Activated naive CD4-positive, alpha-beta T cell treated with Interleukin-2 at 50 U/mL for 16 hours (primary cell): ENCODE measurements at places on chromosomes 2 and 18.

GRCh38 chr2:33497221-33497650 is 20.8 kb downstream of the RASGRP3 start:
- DNase-seq: no peak

DNA sequence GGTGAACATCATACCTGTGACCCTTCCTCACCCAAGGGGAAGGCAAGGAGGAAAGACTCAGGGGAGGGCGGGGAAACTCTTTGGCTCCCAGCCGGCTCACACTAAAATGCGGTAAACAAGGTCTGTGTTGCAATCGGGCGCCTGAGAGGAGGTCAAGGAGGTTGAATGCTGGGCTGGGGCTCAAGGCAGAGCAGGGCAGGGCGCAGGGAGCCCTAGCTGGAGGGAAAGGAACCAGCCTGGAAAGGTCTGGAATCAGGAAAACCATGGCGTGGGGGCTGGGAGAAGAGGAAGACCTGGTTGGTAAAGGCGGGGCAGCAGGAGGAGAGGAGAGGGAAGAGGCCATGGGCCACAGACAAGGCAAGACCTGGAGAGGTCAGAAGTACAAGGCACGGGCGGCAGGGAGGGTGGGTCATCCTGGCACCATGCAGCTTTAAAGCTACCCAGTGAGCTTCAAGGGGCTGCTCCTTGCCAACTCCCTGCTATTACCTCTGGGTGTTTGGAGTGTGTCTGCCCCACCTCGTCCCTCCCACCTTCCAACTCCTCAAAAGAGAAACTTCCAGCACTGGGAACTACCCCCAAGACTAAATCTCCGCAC is 4.8 kb upstream of the TMEM37 start:
- no peak for DNase-seq

DNA sequence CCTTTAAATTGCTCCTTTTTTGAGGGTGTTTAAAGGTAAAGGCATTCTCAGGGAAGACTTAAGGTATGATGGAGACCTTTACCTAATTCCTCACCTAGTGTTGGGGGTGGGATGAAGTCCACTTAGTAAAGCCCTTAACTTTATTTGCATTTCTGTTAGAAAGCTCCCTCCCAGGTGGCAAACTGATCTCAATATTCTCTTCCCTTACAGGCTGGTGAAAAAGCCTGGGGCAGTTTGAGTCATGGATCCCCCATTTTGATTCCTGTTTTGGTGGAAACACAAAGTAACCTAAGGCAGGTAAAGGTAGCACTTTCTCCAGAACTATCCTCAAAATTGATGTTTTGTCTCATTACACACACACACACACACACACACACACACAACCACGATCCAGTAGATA is 33.8 kb upstream of the HNRNPA3 start:
- DNase-seq: no peak

DNA sequence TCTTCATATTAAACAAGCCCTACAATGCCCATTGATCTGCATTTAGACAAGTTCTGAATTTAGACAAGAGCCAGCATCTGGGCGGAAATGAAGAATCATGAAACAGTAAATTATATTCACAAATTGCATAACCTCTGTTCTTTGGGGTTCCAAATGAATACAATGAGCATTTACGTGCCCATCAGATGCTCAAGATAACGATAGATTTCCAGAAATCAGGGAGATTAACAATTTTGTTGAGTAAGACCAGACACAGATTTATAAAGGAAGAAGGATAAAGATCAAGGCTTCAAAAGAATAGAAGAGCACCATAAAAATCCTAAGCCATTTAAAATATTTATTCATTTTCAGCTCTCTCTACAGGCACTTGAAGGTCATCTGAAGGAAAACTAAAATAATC is 59.7 kb upstream of the CDH20 start:
- DNase-seq: no peak

GRCh38 chr2:227462462-227462951 is 9.4 kb upstream of the AGFG1 start:
- DNase-seq: peak; percentile 29

GRCh38 chr2:202249521-202250253 is 11.3 kb upstream of the SUMO1 start:
- DNase-seq: no peak

DNA sequence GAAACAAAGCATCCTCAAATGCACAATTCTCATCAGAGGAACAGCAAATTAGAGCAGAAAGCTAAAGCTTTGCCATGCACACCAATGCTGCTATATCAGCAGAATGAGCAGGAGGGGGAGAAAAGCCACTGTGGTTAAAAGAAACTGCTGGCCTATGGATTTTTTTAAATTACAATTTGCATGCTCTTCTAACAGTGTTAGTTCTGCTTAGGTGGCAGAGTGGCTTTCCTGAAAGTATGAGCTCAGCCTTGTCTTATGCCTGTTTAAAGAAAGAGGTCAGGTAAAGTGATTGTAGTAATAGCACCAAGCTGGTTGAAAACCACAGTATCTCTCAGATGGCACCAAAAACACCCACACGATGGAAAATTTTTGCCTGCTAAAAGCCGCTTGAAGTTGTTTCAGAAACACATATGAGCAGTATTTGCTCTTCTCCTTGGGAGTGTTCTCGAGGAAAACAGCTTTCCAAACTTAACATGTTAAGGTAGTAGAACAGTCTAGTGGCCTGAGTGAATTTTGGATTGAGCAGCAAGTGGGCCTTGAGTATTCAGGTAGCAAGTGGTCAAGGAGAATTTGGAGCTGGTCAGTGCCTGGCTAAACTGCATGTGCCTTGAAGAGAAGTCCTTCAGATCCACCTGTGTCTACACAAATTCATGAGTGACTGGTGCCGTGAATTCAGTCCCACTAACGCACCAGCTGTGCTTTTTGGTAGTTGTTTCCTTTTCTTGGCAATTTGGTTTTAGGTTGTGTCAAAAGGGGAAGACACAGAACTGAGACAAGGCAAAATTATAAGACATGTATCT is 19.6 kb upstream of the NDUFV2 start:
- peak; percentile 62 for DNase-seq

- no peak for DNase-seq
Measured at GRCh38 chr2:235638541-235639427, 144.9 kb downstream of the AGAP1 start.

DNA sequence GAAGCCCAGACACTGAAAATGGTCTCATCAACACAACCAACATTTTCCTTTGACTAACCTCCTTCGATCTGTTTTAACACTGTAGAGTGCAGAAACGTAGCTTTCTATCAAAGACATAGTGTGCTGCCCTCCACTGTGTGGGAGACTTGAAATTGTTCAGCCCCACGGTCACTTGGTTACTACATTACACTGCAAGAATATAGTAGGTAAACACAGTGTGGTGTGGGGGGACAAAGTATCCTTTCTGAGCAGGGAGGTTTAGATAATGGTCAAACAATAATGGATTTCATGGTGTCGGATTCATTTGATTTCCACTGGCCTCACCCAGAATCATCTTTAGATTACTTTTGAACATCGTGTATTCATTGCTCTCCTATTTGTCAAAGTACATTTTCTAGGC is 181.0 kb downstream of the ERBB4 start:
- no peak for DNase-seq

DNA sequence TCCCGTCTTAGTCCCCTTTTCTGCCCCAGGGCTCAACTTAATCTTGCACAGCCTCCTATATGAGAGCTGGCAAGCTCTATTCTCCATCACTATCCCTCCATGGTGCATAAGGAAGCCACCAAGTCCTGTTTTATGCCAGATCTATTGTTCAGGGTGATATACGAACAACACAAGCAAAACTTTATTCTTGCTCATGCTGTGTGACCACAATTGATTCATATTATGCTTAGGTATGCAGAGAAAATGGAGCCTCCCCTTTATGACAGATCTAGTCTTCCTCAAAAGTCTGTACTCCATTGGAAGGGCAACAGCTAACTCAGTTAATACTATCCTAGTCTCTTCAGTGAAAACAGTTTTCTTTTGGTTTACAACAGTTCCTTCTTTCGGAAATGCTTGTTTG is 94.0 kb upstream of the STON1 start:
- no peak for DNase-seq

- no peak for DNase-seq
Measured at GRCh38 chr18:22564036-22564435, 146.3 kb upstream of the CTAGE1 start.

DNA sequence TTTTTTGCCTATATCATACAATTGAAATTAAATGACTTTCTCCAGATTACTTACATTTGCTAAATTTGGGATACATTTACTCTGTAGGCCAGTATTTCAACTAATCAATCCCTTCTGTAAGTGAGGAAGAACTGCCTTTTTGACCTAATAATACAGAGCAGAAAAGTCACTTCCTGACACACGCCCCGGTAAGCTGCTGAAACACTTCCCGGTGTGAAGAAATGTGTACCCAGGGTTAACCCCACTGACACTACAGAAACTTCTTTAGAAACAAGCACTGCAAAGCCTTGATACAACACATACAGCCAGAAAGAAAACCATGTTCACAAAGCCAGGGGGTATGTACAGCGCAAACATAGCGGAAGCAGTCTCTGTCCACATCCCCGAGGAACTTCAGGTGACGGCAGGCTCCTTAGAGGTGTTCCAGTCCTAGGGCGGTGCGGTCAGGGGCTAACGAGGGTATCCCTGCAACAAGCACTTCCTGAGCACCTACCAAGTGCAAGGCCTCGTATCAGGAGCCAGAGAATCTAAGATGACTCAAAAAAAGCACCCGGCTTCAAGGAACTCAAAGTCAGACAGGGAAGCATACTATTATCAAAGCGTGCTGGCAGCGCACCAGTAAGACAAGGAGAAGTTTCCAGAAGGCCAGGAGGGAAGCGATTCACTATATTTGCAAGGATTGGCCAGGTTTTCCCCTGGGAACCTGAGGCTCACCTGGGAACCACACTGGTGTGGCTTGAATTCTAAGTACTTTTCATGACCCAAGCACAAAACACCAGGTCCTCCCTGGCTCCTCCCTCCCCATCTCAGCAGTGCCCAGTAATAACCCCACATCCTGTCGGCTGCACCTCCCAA is 46.6 kb downstream of the ZNF516 start:
- no peak for DNase-seq

DNA sequence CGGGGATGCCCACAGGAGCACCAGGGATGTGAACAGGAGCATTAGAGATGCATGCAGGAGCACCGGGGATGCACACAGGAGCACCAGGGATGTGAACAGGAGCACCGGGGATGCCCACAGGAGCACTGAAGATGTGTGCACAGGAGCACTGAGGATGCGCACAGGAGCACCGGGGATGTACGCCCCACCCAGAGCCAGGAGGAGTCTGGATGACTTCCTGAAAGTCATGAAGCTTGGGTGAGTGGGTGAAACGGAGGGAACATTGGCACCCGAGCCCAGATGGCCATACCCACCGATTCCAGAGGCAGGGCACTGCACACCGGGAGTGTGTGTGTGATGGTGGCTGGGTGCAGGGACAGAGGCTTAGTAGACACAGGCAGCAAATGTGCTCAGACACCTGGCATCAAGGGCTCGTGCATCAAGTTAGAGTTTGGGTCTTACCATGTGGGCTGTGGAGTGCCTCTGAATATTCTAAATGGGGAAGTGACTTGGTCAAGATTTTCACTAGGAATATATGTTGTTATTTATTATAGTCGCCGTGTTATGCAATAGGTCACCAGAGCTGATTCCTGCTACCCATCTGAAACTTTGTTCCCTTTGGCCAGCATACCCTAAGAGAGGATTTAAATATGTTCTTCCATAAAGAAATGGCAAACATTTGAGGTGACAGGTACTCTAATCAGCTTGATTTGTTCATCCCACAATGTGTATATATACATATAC is 365.8 kb upstream of the MYT1L start:
- no peak for DNase-seq

GRCh38 chr2:172931256-172931894 is 144.3 kb upstream of the MAP3K20 start:
- no peak for DNase-seq

DNA sequence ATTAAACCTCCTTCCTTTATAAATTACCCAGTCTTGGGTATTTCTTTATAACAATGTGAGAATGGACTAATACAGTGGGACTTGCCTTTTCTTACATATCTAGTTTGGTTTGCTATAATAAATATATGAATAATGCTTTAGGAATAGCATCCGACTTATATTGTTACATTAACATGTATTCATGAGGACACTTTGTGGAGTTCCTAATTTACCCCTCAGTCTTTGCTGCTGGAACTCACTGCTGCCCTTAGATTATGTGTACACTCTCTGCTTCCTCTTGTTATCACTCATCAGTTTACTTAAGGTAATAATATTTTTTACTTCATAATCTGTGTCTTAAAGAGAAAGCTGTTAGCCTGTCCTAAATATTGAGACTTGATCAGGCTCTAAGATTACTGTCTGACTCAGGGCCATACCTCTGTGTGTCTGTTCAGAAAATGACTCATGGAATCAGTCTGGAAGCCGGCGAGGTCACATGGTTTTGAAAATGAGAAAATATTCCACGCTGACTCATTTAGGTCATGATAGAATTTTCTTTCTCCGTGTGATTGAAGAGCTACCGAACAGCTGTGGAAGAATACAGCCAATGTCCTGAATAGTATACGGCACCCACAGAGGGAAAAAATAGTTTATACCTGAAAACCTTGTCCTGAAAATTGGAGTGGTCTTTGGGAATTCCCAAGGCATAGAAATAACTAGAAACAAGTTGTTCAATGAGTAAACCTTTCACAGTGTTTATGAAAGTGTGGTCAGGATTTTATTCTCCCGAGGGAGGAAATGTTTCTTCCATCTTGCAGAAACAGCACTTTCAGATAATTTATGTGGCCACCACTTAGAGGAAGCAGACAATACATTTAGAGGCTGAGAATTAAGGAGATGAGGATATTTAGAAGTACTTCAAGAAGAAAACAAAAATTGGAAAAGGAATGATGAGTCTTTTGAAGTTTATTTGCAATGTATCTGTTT is 156.4 kb downstream of the DSEL start:
- peak; percentile 41 for DNase-seq

GRCh38 chr2:45964906-45965305 is 313.4 kb downstream of the PRKCE start:
- DNase-seq: no peak

DNA sequence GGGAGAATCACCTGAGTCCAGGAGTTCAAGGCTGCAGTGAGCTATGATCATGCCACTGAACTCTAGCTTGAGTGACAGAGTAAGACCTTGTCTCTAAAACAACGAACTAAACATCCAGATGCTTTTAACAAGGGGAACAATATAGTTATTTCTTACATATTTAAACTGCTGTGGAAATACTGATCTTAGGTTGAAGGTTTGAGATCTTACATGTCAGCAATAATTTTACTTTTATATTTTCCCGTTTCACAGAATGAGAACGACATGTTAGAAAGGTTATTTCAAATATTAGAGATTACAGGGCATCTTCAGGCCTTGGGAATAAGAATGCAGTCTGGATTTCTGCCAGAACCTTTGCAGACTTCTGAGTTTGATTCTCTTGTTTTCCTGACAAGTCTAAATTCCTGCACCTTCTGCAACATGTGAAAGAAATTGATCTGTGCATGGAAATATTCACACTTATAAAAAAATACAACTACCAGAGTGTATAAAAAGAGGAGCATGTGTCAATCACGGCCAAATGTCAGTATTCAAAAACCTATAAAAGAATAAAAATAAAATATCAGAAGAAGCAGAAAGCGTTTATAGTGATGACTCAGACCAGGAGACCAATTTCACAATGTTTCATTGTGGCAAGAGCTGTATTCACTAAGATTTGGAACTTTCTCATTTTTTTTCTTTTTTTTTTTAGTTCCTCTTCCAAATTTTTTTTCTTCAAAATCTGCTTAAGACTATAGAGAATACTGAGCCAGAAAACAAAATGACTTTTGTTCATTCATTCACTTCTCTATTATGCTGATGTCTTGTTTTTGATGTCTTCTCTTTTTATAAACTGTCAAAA is 29.6 kb downstream of the COLEC12 start:
- no peak for DNase-seq

- no peak for DNase-seq
Measured at GRCh38 chr2:128717758-128718710, 399.4 kb upstream of the HS6ST1 start.
